Effector CD4-positive, alpha-beta T cell (primary cell): ENCODE measurements at places on chromosomes 7 and 10.

- DNase-seq = no peak
These were observed 255.7 kb upstream of the MKLN1 start for GRCh38 chr7:131071786-131072504.

DNA sequence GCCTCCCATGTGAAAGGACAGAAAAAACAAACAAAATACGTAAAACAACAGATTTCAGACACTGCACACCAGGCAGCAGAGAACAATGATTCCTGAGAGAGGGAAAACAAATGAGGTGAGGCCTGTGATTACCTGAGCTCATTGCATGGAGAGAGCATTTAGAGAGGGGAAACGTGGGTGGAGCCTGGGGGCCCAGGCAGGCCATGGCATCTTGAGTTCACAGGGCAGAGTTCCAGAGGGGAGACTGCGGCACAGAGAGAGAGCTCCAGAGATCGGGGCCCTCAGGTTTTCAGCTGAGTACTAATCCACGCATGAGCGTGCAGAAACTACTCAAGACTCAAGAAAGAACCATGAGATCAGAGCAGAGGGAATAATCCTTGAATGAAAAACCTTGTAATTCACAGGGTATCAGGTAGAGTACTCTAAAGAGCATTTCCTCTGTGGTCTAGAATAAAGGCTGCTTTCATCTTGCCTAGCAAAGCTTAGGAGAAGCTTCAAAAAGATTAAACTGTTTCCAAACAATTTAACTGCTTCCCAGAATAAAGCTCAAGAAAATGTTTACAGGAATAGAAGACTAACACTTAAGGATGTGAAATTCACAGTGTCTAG is 46.6 kb upstream of the ARHGAP12 start:
- no peak for DNase-seq

GRCh38 chr10:113449006-113449695 is 103.7 kb upstream of the HABP2 start:
- DNase-seq = no peak

GRCh38 chr10:88162852-88163251 is 299.4 kb downstream of the PTEN start:
- DNase-seq = no peak

DNA sequence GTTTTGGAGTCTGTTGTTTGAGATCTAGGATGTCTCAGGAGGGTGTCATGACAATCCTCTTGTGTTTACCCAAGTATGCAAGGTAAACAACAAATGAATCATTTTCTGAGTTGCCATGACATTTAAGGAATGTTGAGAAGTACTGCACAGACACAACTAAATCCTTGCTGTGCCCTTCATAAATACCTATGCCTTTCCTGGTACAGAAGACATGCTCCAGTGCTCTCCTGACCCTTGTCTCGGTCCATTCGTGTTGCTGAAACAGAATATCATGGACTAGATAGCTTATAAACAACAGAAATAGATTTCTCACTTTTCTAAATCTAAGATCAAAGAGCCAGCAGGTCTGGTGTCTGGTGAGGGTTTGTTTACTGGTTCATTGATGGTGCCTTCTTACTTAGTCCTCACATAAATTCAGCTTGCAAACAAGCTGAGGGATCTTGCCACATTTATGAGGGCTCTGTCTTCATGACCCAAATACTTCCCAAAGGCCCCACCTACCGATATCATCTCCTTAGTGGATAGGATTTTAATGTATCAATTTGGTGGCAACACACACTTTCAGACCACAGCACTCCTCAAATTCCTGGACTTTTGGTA is 341.8 kb upstream of the SEMA3A start:
- no peak for DNase-seq
